Activated T-helper 2 cell treated with anti-CD3 and anti-CD28 coated beads, Interferon-gamma antibody, Interleukin-2, Interleukin-4, amounts not matched to agents 10 μg/mL and 5 μg/mL and 100 μg/mL, durations not matched to agents 14 hours and 24 hours and 36 hours (primary cell): ENCODE measurements at places on chromosomes 4 and X. TPM values are rescaled to one million over a fixed set of nuclear protein-coding genes. Genes with fewer than 3 reads are reported as not detected.
A peak's percentile ranks its signal among the peaks of the same experiment; 100 is the strongest.

ARHGAP36 gene
- not detected in 2 replicates for total RNA-seq

S100P gene
- total RNA-seq = 3.4 and 5.8 TPM in 2 replicates

TEC gene
- total RNA-seq = 2.2 and 2.4 TPM in 2 replicates

HSFX1 gene
- total RNA-seq = 0.57 and 1.2 TPM in 2 replicates

DCHS2 gene
- total RNA-seq = not detected in 2 replicates

RAI2 gene
- total RNA-seq = 0.16 TPM in 2 replicates

ENOPH1 gene
- 64.5 and 65.9 TPM in 2 replicates for total RNA-seq

HTR2C gene
- not detected in 2 replicates for total RNA-seq

STPG2 gene
- total RNA-seq = not detected in 2 replicates

TLR2 gene
- total RNA-seq = 0.25 and 1.1 TPM in 2 replicates

ERCC6L gene
- total RNA-seq = 9.1 and 9.6 TPM in 2 replicates

GPR78 gene
- total RNA-seq = not detected in 2 replicates

IQSEC2 gene
- total RNA-seq = 0.14 and 0.21 TPM in 2 replicates

LRRC66 gene
- total RNA-seq = 0.07 and 0.11 TPM in 2 replicates

- no peak for DNase-seq
Measured at GRCh38 chrX:150558424-150558823, 10.0 kb upstream of the MTM1 start.

DNA sequence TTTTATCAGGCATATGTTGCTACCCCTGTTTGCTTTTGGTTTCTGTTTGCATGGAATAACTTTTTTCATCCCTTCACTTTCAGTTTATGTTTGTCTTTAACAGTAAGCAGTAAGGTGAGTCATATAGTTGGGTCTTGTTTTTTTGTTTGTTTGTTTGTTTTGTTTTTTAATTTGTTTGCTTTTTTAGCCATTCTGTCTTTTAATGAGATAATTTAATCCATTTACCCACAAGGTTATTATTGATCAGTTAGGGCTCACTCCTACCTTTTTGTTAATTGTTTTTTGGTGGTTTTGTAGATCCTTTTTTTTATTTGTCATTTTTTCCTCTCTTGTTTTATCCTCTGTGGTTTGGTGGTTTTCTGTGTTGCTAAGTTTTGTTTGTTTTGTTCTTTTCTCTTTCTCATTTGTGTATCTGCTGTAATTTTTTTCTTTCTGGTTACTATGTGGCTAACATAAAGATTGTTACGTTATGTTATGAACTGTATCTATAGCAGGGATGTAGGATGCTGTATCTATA, 379.5 kb upstream of the MAD2L1 start:
- DNase-seq = no peak

DNA sequence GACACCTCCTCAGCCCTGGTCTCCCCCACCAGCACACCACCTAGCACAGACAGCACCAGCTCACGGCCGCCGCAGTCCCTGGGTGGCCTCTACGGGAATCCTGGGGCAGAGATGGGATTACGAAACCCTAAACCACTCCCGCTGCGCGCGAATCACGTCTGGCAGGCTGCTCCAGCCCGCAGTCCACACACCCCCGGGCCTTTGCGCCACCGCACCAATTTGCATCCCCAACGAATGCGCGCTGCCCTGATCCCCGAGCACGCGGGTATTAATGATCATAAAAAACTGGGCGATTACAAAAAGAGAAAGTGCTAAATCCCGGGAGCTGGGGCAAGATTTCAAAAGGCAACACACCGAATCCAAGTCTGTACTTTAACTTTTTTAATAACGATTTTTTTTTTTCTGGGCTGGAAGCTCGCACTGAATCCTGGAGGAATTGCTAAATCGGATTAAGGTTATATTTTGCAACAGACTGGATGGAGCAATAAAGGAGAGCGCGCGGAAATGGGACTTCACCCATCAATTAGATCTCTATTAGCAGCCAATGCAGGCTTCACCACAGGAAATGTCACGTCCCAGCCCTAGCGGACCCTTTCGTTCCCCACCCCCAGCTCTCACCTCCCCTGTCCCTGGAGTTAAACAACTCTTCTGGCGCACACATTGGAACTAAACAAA, 69.8 kb upstream of the TMEM33 start:
- DNase-seq = no peak

GRCh38 chr4:173958445-173958844, 325.0 kb downstream of the FBXO8 start:
- DNase-seq = no peak

DNA sequence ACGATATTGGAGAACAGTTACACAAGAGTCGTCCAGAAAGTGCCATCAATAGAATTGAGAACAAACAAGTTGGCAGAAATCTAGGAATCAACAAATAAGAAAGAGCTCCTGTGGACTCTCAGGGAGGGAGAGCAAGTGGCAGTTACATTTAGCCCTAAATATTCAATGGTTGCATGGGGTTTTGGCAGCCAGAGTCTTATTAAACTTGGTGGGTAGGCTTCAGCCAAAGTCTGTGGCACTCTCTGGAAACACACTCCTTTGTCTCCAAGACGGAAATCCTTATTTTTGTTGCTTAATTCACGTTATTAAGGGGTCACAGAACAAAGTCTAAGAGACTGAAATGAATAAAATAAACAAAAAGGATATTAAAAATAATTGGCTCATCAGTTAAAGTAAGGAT, 742.2 kb upstream of the ATOH1 start:
- DNase-seq = no peak

DNA sequence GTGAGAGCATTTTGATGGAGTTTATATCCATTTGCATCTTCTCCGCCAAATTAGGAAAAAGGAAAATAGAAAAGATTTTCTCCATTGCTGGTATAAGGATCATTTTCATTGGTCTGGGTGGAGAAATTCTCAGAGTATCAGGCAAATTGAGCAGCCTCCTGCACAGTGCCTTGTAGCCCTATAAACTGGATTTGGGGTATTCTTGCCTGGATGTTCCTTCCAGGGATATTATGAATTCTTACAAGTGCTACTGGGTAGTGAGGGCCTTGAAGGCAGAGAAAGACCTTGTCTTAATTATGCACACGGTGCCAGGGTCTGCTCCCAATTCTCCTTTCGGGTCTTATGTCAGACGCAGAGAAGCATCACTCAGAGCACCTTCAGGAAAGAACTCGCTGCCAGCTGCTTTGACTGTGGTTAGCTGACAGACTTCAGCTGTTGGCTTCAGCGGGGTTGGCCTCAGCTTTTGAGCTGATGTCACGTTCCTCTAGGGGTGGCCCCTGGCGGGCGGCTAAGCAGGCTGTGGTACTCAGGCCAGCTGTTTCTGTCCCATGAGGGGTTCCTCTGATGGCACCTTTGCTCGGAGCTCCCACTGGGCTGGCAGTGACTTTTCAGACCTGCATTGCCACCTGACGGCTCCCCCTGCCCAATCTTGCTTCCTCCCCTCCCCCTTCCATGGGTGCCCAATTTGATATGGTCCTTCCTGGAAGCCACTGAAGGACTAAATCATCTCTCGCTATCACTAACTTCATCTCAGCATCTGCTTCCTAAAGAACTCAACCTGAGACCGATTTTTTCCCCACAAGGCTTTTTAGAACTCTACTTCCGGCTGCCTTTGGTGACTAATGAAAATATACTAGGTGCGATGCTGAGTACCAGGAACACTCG, 519.5 kb downstream of the BCOR start:
- DNase-seq = peak; percentile 31

DNA sequence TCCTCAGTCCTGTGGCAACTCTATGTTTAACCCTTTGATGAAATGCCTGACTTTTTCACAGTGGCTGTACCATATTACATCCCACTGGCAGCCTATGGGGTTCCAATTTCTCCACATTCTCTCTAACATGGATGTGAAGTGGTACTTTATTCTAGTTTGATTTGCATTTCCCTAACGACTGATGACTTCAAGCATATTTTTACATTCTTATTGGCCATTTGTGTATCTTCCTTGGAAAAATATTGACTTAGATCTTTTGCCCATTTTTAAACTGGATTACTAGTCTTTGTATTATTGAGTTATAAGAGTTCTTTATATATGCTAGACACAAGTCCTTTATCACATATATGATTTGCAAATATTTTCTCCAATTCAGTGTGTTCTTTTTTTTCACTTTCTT, 2.1 kb upstream of the RAB39B start:
- no peak for DNase-seq

DNA sequence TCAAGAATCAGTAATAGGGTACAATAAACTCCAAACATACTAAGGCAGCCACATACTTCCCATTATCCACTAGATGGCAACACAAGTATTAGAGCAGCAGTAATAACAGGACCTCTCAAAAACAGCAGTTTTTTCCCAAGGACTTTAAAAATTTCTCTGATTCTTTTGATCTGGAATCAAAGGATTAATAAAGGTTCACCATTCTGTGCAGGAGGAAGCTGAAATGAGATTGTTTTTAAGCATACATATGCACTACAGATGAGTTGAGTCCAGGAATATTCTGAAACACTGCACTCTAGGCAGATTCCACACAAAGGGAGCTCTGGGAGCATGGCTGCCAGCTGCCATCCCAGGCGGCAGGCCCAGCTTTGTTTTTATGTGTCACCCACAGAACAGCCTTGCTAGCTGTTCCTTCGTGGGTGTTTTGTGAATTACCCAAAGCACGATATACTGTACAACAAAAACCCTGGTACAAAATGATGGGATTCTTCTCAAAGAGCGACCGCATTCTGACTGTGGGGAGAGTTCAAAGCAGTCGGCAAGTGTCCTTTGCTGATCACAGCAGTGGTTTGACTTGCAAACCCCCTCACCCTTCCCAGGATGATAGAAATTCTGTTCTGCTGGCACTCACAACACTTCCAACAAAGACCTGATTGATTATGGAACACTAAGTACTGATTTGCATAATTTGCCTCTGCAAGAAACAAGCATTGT, 61.0 kb downstream of the STX18 start:
- no peak for DNase-seq

DNA sequence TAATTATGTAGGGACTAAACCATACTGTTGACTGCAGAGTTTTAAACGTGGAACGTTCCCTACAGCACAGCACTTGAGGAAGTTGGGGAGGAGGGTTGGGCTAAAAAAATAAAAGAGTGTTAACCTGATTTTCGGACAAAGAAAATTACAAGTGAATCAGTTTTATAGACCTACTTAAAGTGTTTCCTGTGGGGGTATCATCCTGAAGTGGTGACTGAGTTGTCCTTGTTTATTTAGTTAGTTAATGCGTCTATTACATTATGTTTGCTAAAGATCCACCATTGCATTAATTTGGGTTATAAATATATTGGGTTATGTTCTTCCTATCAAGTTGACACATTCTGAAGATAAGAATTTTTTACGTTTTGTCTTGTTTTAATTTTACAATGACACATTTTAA, 14.7 kb downstream of the UNC5C start:
- no peak for DNase-seq

DNA sequence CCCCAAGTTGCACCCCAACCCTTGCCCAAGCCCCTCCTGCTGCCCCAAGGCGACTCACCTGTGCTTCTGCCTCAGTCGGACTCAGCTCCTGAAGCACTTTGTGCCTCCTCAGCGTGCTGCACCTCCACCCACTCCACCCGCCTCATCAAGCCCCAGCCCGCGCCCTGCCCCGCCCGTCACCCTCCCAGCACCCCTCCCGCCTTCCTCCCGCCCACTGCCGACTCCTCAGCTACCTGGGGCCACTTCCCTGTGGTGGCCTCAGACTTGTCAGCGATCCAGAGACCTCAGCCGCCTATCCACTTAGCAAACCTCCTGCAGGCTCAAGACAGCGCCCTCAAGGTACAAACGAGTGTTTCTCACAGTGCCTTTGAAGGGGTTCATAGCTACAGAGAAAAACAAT, 19.6 kb upstream of the IQCM start:
- no peak for DNase-seq

- DNase-seq = no peak
Measured at GRCh38 chr4:21134994-21135393, 434.7 kb downstream of the PACRGL start.

- no peak for DNase-seq
Measured at GRCh38 chr4:112895811-112896608, 153.4 kb upstream of the ANK2 start.

GRCh38 chrX:28756647-28757046, 169.4 kb downstream of the IL1RAPL1 start:
- no peak for DNase-seq

GRCh38 chr4:162938738-162939485, 227.8 kb downstream of the NAF1 start:
- DNase-seq = no peak

GRCh38 chr4:76301068-76301774, 5.3 kb upstream of the STBD1 start:
- peak; percentile 37 for DNase-seq

DNA sequence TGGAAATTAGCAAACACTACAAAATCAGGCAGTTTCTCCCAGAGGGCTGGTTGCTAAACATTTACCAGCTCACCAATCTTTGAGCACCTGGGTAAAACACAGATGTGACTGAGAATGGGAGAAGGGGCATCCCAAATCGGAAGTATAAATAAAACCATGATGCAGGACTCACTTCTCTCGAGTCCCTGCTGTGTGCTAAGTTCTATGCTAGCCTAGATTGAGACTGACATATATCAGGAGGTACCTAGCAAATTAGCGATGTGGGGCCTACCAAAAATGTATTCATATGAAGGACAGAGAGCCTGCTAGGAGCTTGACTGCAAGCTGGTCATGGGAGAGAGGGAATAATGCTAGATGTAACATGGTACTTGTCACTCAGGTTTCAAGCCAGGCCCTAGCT, 171.9 kb upstream of the PGRMC2 start:
- DNase-seq = no peak

- DNase-seq = no peak
Measured at GRCh38 chr4:5888222-5889001, 4.5 kb downstream of the CRMP1 start.

GRCh38 chrX:80879143-80879542, 69.5 kb upstream of the BRWD3 start:
- no peak for DNase-seq

DNA sequence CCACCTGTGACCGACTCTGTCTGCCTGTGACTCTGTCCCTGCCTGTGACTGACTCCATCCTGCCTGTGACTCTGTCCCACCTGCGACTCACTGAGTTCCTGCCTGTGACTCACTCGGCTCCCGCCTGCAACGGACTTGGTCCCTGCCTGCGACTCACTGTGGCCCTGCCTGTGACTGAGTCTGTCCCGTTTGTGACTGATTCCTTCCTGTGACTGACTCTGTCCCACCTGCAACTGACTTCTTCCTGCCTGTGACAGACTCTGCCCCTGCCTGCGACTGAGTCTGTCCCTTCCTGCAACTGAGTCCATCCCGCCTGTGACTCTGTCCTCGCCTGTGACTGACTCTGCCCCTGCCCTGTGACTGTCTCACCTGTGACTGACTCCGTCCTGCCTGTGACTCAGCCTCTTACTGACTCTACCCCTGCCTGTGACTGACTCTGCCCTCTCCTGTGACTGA, 9.6 kb upstream of the UVSSA start:
- no peak for DNase-seq

DNA sequence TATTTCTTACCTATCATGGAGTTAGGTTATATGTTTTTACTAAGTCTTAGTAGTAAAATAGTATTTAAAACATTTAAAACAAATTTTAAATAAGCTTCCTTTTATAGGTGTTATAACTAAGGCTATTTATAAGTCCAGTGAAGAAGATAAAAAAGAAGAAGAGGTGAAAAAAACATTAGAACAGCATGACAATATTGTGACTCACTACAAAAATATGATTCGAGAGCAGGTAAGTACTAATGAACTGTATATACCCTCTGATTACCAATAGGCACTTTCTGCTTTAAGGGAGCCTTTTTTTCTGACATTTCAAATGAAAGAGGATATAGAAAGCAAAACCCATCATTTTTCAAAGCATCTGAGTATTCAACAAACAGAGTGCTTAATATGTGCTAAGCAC, 76.6 kb downstream of the USO1 start:
- DNase-seq = no peak

GRCh38 chrX:97564496-97564895, 680.8 kb downstream of the RPA4 start:
- no peak for DNase-seq

- no peak for DNase-seq
Measured at GRCh38 chr4:75953509-75953908, 12.7 kb upstream of the NAAA start.
